ENCODE measurements at places on chromosomes 3 and 15. TPM values are rescaled to one million over a fixed set of nuclear protein-coding genes. Genes with fewer than 3 reads are reported as not detected.

DNA sequence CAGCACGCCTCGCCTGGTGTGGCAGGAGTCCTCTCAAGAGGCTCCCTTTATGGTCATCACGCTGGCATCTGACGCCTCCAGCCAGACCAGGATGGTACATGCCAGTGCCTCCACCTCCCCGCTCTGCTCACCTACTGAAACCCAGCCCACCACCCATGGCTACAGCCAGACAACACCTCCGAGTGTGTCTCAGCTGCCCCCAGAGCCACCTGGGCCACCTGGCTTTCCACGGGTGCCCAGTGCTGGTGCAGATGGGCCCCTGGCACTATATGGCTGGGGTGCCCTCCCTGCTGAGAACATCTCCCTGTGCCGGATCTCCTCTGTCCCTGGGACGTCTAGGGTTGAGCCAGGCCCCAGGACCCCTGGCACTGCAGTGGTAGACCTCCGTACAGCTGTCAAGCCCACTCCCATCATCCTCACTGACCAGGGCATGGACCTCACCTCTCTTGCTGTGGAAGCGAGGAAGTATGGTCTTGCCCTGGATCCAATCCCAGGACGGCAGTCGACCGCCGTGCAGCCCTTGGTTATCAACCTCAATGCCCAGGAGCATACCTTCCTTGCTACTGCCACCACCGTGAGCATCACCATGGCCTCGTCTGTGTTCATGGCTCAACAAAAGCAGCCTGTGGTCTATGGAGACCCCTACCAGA lies 19.9 kb upstream of the APEH start:
- DNase-seq, result no peak

- DNase-seq, result no peak
Observed at GRCh38 chr3:194761384-194761783, 75.7 kb downstream of the FAM43A start.

DNA sequence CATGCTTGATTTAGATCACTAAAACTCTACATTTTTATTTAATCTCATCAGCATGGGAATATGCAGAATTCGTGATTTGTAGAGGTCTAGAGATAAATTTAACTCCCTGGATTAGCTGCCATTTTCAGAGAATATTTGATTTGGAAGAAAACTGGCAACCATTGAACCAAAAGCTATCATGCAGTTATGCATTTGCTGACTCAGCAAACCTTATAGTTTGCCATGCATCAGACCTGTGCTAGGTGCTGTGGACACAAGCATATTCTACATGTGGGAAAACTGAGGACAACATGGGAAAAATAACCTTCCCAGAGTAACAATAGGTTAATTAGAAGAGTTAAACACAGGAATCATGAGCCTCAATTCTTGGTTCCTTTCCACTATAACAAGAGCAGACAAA lies 54.7 kb upstream of the TP63 start:
- DNase-seq, result no peak

EIF5A2 gene
- total RNA-seq, result 3.7 TPM
